ENCODE measurements at places on chromosomes 5 and 9. TPM values are rescaled to one million over a fixed set of nuclear protein-coding genes. Genes with fewer than 3 reads are reported as not detected.

MARCOL gene
- not detected for total RNA-seq

NKD2 gene
- under 0.01 TPM for total RNA-seq

CDO1 gene
- 6.9 TPM for total RNA-seq

ANKRD20A1 gene
- total RNA-seq, result under 0.01 TPM

FOXD4L5 gene
- under 0.01 TPM for total RNA-seq

SEMA6A gene
- 0.26 TPM for total RNA-seq

HTR4 gene
- total RNA-seq, result not detected

PRDM9 gene
- not detected for total RNA-seq
